ENCODE measurements at places on chromosomes 3 and 15.
A peak's percentile ranks its signal among the peaks of the same experiment; 100 is the strongest.

- DNase-seq: no peak
Measured at GRCh38 chr15:39837454-39837853, 54.8 kb upstream of the FSIP1 start.

DNA sequence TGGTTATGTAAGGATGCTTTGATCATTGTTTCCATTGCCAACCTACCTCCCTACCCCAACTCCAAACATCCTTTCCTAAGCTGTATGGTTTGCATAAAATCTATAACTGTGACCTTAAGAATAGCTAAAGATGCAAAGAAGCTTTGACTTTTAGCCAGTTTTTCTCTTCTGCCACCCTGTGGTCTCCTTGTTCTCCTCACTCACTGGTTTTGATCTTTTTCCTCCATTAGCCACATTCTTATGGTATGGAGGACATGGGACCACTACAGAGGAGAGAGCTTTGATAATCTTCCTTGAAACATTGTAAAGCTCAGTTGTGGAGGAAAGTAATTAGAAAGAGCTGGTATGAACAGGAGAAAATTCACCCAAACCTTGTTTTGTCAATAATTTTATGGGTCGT lies 115.9 kb downstream of the NEK11 start:
- no peak for DNase-seq

GRCh38 chr3:98644168-98644567 lies 50.8 kb upstream of the CPOX start:
- DNase-seq: no peak

DNA sequence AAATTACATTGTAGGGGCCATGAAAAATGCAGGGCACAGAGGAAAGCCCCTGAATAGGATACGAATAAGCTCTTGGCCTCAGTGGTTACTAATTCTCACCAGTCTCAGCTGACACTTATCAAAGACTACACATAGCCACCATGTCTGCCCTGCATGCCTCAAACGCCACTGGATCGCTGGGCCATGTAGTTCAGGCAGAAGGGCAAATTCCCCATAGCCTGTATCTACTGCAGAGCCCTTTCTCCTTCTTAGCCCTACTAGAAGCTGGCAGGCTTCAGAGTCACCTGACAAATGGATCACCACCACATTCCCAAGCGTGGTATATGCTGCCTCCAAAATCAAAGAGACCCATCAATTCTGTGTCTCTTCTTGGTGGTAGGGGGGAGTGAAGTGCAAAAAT lies 177.4 kb downstream of the MINAR1 start:
- no peak for DNase-seq

GRCh38 chr3:171343693-171344092 lies 116.5 kb downstream of the TNIK start:
- DNase-seq: no peak

GRCh38 chr3:107347751-107348150 lies 29.5 kb upstream of the CCDC54 start:
- no peak for DNase-seq

- DNase-seq: peak; percentile 69
Measured at GRCh38 chr3:141402476-141403171, 34.3 kb downstream of the ZBTB38 start.

GRCh38 chr3:117722856-117723255 lies 1013.3 kb downstream of the TUSC7 start:
- DNase-seq: no peak

DNA sequence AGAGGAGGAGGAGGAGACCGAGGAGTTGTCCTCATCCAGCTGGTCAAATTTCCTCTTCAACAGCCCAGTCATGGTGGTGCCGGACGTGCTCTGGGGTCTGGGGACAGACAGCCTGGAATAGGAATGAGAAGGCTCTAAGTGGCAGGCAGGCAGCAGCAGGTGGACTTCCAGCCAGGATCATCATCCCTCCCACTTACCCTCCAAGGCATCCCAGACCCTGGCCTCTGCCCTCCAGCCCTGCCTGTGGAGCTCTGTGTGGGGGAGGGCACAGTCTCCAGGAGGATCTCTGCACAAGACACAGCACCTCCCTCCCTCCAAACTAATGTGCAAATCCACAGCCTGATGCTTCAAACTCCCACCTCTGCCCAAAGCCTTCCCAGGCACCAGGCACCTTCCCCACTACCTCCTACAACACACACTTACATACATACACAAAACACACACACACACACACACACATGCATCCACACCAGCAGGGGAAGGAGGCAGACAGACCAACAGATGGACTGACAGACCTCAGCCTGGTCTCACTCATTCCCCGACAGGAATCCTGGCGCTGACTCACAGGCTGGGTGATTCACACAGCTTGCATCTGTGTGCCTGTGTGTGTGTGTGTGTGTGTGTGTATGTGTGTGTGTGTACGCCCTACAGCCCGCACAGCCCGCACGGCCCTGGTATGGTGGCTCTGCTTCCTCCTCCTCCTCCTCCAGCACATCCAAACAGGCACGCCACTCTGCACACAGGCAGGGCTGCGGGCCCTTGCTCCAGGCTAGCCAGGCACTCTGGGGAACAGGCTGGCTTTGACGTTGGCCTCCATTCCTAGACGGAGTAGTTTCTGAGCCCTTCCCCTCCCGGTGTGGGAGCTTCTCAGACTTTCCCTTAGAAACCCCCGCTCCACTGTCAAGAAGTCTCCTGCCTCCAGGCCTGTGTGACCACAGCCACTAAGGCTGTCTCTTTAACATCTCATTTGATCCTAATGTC lies 6.5 kb downstream of the CSRNP1 start:
- peak; percentile 78 for DNase-seq

- no peak for DNase-seq
Measured at GRCh38 chr15:33043636-33044035, 150.9 kb downstream of the FMN1 start.

GRCh38 chr3:16305111-16305541 lies 40.1 kb downstream of the OXNAD1 start:
- no peak for DNase-seq

- no peak for DNase-seq
Measured at GRCh38 chr15:70203981-70204560, 106.4 kb upstream of the TLE3 start.

DNA sequence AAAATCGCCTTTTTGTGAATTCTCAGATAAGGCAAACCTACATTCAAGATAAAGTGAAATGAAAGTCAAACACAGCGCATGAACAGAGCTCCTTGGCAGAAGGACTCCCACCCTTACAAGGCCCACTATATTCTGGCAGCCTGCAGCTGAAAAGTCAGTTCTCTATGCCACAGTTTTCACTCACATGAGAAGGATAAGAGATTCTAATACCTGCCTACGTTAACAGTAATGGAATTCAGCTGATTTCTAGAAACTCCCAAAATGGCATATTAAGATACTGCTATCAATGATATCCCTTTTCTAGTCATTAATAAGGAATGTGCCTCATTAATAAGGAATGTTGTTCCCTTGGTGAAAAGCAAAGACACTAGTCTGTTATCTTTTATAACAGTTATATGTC lies 27.0 kb downstream of the SLC30A4 start:
- DNase-seq: no peak

DNA sequence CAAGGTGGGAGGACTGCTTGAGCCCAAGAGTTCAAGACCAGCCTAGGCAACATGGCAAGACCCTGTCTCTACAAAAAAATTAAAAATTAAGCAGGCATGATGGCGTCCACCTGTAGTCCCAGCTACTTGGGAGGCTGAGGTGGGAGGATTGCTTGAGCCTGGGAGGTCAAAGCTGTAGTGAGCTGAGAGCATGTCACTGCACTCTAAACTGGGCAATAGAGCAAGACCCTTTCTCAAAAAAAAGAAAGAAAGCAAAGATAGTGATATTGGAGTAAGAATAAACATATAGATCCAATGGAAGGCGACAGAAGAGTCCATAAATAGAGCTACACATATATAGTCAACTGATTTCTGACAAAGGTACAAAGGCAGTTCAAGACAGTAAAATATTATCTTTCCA lies 21.3 kb upstream of the ANKRD28 start:
- DNase-seq: no peak

- peak; percentile 59 for DNase-seq
Measured at GRCh38 chr3:107525644-107526305, 3.0 kb downstream of the BBX start.

DNA sequence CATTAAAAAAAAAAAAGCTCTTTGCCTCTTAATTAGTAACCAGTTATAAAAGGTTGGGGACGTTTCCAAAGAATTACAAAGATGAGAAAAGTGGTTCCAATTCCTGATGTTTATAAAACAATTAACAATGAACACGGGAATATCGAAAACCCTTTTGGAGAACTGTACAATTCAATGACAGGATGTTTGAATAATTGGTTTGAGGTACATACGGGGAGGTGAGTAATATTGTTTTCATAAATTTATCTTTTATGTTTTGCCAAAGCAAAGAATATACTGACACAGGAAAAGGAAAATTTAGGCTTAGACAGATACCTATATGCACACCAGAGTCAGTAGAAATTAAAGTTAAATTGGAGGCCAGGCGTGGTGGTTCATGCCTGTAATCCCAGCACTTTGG lies 94.6 kb upstream of the LMOD3 start:
- no peak for DNase-seq

- DNase-seq: no peak
Measured at GRCh38 chr15:68638953-68639515, 60.2 kb downstream of the CORO2B start.

DNA sequence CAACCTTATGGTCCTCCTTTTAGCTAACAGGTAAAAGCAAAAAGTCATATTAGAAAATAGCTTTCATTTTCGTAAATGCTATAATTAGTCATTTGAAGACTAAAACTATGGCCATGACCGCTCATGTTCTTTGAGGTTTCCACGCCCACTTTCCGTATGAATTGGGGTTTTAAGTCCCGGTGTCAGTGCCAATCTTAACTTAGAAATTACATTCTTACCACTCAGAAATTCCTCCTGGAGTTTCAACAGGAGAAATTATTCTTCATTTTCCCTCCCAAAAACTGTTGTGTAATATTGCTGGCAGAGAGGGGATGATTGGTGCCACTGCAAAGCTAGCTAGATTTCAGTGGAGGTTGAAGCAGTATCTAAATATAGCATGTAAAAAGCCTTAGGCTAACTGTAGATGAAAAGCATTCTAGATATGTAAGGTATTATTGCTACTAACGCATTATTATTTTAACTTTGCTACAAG lies 71.0 kb upstream of the MDFIC2 start:
- no peak for DNase-seq

- no peak for DNase-seq
Measured at GRCh38 chr3:157573780-157574378, 70.7 kb upstream of the VEPH1 start.
